ENCODE measurements at places on chromosomes 6 and 20. TPM values are rescaled to one million over a fixed set of nuclear protein-coding genes. Genes with fewer than 3 reads are reported as not detected.

DNA sequence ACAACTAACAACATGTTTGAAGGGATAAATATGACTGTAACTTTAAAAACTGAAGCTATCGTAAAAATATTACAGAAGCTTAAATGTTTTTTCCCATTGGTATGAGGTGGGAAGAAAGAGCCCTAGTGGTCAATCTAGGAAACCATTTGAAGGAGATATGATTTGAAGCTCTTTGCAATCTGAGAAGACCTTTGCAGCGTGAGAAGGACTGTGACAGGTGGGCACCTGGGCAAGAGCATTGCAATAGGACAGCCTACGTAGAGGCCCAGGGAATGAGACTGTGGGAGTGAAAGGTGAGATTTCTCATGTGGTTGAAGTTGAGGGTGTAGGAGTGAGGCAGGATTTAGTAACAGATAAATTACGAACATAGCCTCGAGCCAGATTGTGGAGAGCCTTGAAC is 108.0 kb upstream of the PDE7B start:
- H3K27me3 ChIP-seq = peaks cover 4% of the 10 kb centered on the region
- no peaks in the 10 kb centered on the region for H3K36me3 ChIP-seq
- no peak overlapping the region for H3K4me3 ChIP-seq

- DNase-seq = no peak
- no peaks in the 10 kb centered on the region for H3K27me3 ChIP-seq
- H3K36me3 ChIP-seq = no peaks in the 10 kb centered on the region
- no peaks in the 10 kb centered on the region for H3K4me1 ChIP-seq
- no peak overlapping the region for H3K27ac ChIP-seq
- H3K4me3 ChIP-seq = no peak overlapping the region
Measured at GRCh38 chr6:23980965-23981364, 145.1 kb upstream of the NRSN1 start.

DNA sequence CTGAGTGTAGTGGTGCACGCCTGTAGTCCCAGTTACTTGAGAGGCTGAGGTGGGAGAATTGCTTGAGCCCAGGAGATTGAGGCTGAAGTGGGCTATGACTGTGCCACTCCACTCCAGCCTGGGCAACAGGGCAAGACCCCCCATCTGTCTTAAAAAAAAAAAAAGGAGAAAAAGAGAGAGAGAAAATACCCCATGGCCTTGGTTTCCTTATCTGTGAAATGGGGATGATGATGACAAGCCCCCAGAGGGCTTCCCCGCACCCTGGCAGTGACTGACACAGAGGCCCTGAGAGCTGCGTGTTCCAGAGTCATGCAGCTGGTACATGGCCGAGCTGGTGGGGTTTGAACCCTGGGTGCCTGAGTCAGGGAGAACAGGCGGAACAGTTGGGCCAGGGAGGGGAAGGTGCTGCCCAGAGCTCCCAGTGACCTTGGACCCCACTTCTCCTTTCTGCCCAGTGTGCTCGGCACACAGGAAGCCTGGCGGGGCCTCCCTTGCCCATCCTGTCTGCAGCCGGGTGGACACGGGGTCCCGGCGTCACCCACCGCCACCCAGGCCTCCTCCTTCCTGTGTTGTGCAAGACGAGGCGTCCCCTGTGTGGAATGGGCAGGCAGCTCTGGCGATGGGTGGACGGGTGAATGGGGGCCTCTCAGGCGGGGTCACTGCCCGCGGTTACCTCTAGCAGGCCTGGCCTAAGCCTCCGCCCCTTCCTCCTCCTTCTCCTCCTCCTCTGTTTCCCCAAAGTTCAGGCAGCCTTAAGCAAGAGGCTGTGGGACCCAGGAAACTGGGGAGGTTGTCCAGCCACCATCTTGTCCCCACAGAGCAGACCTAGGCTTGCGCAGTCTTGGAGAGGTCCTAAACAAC is 84.2 kb downstream of the CEBPB start:
- no peak overlapping the region for H3K4me3 ChIP-seq
- no peaks in the 10 kb centered on the region for H3K36me3 ChIP-seq
- DNase-seq = no peak
- peaks cover 16% of the 10 kb centered on the region for H3K27me3 ChIP-seq

- no peaks in the 10 kb centered on the region for H3K27me3 ChIP-seq
- H3K27ac ChIP-seq = no peak overlapping the region
- DNase-seq = no peak
- no peak overlapping the region for H3K4me3 ChIP-seq
- H3K36me3 ChIP-seq = no peaks in the 10 kb centered on the region
Measured at GRCh38 chr20:8749986-8750385, 318.9 kb upstream of the PLCB4 start.

GRCh38 chr6:121579478-121579877 is 144.0 kb downstream of the GJA1 start:
- no peaks in the 10 kb centered on the region for H3K4me1 ChIP-seq
- H3K4me3 ChIP-seq = no peak overlapping the region
- H3K27ac ChIP-seq = no peak overlapping the region
- DNase-seq = no peak
- no peaks in the 10 kb centered on the region for H3K36me3 ChIP-seq
- H3K27me3 ChIP-seq = no peaks in the 10 kb centered on the region

- no peak overlapping the region for H3K27ac ChIP-seq
- no peak for DNase-seq
- H3K36me3 ChIP-seq = no peaks in the 10 kb centered on the region
- no peak overlapping the region for H3K4me3 ChIP-seq
- H3K4me1 ChIP-seq = no peaks in the 10 kb centered on the region
Measured at GRCh38 chr6:131755597-131755996, 44.8 kb upstream of the CTAGE9 start.

DNA sequence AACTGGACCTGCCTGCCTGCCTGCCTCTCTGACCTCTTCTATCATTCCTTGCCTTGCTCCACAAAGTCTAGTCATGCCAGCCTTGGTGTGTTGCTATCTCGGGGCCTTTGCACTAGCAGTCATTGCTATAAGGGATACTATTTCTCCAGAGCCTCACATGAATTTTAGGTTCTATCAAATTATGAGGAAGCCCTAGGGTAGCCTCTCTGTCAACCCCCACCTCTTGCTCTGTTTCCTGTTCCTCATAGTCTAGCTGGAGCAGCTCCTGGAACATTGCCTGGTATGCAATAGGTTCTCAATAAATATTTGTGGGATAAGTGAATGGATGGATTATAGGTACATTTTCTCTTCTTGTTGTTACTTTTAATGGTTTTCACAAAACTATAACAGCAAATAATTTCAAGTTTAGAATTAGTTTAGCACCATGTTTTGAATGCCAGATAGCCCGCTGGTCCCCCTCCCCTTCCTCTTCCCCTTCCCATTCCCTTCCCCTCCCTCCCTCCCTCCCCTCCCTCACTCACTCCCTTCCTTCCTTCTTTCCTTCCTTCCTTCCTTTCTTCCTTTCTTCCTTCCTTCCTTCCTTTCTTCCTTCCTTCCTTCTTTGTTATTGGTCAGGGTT is 46.9 kb upstream of the DTNBP1 start:
- no peak for DNase-seq
- H3K27me3 ChIP-seq = peaks cover 3% of the 10 kb centered on the region
- H3K4me1 ChIP-seq = peaks cover 5% of the 10 kb centered on the region
- H3K36me3 ChIP-seq = no peaks in the 10 kb centered on the region

GRCh38 chr6:126181173-126181741 is 158.7 kb upstream of the CENPW start:
- H3K4me3 ChIP-seq = no peak overlapping the region
- H3K36me3 ChIP-seq = no peaks in the 10 kb centered on the region
- H3K27ac ChIP-seq = no peak overlapping the region
- H3K4me1 ChIP-seq = peaks cover 10% of the 10 kb centered on the region

- H3K27me3 ChIP-seq = no peaks in the 10 kb centered on the region
- no peaks in the 10 kb centered on the region for H3K36me3 ChIP-seq
- H3K4me3 ChIP-seq = no peak overlapping the region
- DNase-seq = no peak
Measured at GRCh38 chr6:89270951-89271721, 44.0 kb downstream of the GABRR2 start.

- no peaks in the 10 kb centered on the region for H3K36me3 ChIP-seq
- no peak overlapping the region for H3K4me3 ChIP-seq
- H3K27ac ChIP-seq = no peak overlapping the region
- DNase-seq = no peak
- no peaks in the 10 kb centered on the region for H3K4me1 ChIP-seq
Measured at GRCh38 chr6:93293872-93294271, 125.5 kb downstream of the EPHA7 start.

- no peaks in the 10 kb centered on the region for H3K36me3 ChIP-seq
- no peak overlapping the region for H3K4me3 ChIP-seq
- no peak overlapping the region for H3K27ac ChIP-seq
- H3K27me3 ChIP-seq = no peaks in the 10 kb centered on the region
- no peak for DNase-seq
- peaks cover 16% of the 10 kb centered on the region for H3K4me1 ChIP-seq
Measured at GRCh38 chr6:36550473-36551000, 3.3 kb upstream of the STK38 start.

DNA sequence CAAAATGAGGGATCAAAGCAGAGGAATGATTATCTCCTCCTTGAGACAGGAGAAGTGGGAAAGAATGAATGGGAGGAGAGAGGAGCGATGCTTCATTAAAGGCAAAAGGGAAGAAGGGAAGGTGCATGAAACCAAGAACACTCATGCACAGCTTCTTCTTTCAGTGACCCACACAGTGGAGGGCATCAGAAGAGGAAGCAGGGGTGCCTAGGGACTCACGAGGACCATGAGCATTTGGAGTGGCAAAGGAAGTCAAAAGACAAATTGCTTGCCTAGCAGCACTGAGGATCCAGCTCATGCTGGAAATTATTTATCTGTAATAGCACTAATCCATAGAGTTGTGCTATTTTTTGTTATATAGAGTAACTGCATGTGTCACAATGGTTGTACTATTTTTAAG is 66.1 kb downstream of the SMLR1 start:
- no peaks in the 10 kb centered on the region for H3K27me3 ChIP-seq
- H3K4me1 ChIP-seq = no peaks in the 10 kb centered on the region
- H3K4me3 ChIP-seq = no peak overlapping the region
- no peak for DNase-seq
- H3K27ac ChIP-seq = no peak overlapping the region
- H3K36me3 ChIP-seq = peaks cover 3% of the 10 kb centered on the region

DNA sequence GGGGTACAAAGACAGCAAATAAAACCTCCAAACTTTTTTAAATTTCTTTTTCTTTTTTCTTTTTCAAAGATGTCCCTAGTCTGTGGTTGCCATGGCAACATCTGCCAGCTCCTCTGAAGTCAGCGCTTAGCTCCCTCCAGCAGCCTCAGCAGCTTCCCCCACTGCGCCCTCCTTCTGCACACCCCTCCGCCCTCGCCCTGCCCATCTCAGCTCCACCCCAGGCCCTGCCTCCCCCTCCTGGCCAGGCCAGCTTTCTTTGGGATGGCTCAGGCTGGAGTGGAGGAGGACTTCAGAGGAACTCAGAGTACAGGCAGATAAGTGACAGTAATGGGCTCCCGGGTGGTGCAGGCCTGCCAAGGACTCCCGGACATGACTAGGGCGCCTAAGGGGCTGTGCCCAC is 104.6 kb downstream of the LRFN2 start:
- no peak overlapping the region for H3K27ac ChIP-seq
- peak; percentile 7 for DNase-seq

DNA sequence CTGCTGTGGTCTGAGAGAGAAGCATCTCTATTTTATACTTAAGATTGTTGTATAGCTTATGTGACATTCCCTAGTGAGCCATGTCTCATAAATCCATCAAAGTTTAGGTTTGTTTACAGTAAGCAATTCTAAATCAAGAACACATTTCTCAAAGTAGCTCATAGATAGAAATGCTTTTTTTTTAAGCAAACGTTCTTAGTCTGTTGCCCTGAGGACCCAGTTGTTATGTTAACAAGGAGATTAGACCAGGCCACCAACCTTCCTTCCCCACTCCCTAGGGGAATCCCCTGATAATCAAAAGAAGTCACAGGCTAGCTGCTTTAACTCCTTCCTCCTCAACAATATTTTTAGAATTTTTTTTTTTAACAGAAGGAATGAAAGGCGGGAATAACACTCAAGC is 169.0 kb downstream of the FUT9 start:
- H3K27ac ChIP-seq = no peak overlapping the region
- no peaks in the 10 kb centered on the region for H3K4me1 ChIP-seq

DNA sequence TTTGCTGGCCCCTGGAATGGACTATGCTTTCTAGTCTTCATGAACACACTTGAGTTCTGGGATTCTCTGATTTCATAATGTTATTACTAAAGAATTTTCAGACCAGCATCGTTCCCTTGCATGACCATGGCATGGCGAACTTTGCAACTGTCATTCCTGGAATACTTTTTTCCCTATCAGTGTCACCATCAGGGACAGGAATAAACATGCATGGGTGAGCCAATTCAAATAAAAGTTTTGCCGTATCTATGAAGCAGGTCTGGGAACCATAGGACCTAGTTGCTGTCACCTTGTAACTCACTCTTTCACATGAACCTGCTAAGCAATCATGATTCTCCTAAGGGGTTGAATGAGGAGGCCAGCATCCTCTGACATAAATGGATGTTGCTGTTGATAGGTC is 68.2 kb upstream of the AGPAT4 start:
- H3K4me3 ChIP-seq = no peak overlapping the region
- H3K27me3 ChIP-seq = no peaks in the 10 kb centered on the region
- no peaks in the 10 kb centered on the region for H3K36me3 ChIP-seq
- no peak overlapping the region for H3K27ac ChIP-seq
- no peak for DNase-seq

DNA sequence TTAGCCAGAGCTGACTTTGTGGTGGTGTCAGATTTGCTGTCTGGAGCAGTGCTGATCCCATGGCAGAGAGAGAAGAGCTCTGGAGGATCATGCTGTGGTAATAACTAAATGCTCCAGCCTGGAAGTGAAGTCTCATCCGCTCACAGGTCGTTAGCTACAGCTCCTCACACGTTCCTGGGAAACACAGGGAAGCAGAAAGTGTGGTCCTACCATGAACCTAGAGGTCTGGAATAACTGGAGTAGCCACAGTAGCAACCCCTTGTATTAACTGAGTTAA is 2.7 kb downstream of the HIVEP1 start:
- H3K4me3 ChIP-seq = no peak overlapping the region
- peaks cover 68% of the 10 kb centered on the region for H3K36me3 ChIP-seq
- H3K27ac ChIP-seq = no peak overlapping the region
- H3K27me3 ChIP-seq = no peaks in the 10 kb centered on the region
- H3K4me1 ChIP-seq = peaks cover 59% of the 10 kb centered on the region

GRCh38 chr20:3580412-3580811 is 82.8 kb downstream of the GFRA4 start:
- no peak overlapping the region for H3K4me3 ChIP-seq
- no peak overlapping the region for H3K27ac ChIP-seq
- H3K36me3 ChIP-seq = peaks cover 34% of the 10 kb centered on the region
- H3K27me3 ChIP-seq = no peaks in the 10 kb centered on the region

DNA sequence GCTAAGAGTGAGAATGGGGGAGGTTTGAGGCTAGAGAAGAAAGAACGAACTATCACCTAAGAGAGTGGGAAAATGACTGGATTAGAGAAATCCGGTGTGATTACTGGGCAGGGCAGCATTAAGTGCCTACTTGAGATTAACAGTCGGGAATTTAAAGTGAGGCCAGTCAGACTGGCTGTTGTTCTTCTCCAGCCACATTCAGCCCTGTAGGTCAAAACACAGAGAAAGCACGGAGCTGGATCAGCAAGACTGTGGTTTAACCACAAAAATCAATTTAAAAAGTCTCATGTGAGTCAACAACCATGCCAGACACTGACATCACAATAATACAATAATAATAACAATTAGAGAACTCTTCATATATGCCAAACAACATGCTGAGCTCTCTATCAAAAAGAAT is 301.9 kb upstream of the SGK1 start:
- H3K4me1 ChIP-seq = no peaks in the 10 kb centered on the region
- peaks cover 3% of the 10 kb centered on the region for H3K27me3 ChIP-seq
- no peak overlapping the region for H3K4me3 ChIP-seq
- DNase-seq = no peak

- no peak for DNase-seq
- H3K27me3 ChIP-seq = peaks cover 23% of the 10 kb centered on the region
- no peak overlapping the region for H3K4me3 ChIP-seq
- H3K4me1 ChIP-seq = peaks cover 38% of the 10 kb centered on the region
- H3K36me3 ChIP-seq = no peaks in the 10 kb centered on the region
Measured at GRCh38 chr6:160457823-160458222, 109.6 kb downstream of the SLC22A3 start.

RARS2 gene
- 20.4 TPM for total RNA-seq

BPHL gene
- 9.5 TPM for total RNA-seq

OR2J3 gene
- not detected for total RNA-seq

FAXC gene
- not detected for total RNA-seq

TPD52L2 gene
- 43.1 TPM for total RNA-seq
